ENCODE measurements at places on chromosomes 6 and 20. TPM values are rescaled to one million over a fixed set of nuclear protein-coding genes. Genes with fewer than 3 reads are reported as not detected.

DNA sequence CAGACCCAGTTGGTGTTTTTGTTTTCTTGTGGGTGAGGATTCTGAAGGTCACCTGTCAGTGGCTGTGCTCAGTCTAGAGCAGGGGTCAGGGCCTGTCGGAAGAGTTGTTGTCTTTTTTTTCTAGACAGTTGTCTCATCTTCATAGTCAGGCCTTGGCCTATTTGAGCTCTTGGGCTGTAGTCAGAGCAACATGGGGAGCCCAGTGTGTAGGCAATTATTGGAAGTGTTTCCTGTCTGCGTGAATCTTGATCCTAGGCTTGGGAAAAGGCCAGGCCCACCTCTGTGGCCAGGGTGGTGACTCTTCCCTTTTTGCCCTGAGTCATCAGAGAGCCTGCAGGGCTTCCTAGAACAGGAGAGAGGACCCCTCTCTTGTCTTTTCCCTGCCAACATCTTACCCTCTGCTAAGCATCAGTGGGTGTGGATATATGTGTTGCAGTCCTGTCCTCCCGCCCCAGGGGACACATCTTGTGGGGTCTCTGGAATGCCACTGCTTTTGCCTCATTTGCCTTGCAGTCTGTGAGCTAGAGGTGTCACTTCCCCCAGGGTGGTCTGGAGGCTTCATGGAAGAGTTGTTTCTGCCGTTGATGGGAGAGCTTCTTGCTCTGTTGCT, 11.4 kb downstream of the TJAP1 start:
- DNase-seq, result no peak

DNA sequence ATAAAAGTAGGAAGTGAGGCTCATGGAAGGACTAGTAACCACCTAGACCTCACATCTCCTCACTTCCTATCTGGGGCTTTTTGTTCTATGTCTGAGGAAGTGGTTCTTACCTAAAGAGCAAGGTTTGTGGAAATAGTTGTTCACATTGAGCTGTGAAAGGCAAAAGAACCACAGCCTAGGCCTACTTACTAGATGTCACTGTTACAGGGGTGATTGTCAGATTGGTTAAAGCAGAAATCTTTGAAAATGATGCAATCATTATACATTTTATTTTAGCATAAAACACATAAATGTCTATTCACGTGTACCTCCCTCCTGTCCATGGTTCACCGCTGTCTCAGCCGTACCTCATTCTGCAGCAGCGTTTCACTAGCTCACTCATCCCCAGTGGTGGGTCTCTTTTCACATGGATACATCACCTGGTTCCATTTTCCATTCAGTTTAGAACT, 268.8 kb downstream of the TMEM242 start:
- DNase-seq, result no peak

The LY6G6D gene
- not detected for polyA plus RNA-seq

The DYNLT1 gene
- 300 TPM for polyA plus RNA-seq

The EYA4 gene
- polyA plus RNA-seq, result not detected

- DNase-seq, result peak; percentile 86
Measured at GRCh38 chr20:35467339-35468224, 12.2 kb downstream of the CEP250 start.

DNA sequence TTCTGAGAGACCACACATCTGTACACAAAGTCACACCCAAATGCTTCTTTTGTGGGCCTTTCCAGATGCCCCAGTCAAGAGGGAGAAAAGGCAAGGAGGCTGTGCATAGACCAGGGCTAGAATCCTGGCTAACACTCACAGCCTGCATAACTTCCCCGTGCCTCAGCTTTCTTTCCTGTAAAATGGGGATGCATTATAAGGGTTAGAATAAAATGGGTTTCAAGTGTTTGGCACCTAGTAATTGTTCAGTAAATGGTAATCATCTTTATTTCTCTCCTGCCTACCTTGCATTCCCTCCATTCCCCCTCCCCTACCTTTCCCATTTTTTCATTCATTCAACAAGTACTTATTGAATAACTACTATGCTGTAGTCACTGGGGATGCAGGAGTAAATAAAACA, 29.4 kb downstream of the UNC5CL start:
- DNase-seq, result no peak

DNA sequence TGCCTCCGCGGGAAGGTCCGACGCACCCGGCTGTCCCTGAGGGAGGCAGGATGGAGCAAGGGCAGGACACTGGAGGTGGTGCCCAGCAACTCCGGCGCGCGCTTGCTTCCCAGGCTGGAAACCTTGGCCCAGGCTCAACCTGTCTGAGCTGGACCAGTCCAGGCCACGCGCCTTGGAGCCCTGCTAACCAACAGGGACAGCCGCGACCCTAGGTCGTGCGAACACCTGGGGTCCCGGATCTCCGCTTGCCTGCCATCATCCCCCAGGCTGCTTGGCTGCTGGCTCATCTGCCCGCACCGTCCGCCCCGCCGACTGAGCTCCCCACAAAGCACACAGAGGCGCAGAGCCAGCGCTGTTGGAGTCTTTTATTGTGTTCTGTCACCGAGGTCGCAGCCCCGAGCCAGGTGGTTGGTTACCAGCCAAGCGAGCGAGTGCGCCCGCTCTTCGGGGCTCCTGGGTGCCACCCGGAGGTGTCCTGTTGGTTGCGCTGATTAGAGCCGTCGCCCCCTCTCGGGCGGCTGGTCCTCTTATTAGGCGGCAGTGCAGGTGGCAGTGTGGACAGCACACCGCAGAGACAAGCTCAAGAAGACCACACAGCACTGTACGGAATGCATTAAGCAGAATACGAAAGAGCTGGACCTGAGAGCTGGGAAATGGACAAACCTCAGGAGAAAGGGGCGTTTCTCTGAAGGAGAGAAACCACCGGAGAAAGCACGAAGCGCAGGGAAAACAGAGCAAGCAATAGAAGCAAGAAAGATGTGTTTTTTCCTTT, 3.8 kb downstream of the COL12A1 start:
- peak; percentile 46 for DNase-seq

- DNase-seq, result no peak
Measured at GRCh38 chr6:166507380-166507779, 79.1 kb downstream of the RAMACL start.

The HLA-DQA2 gene
- polyA plus RNA-seq, result not detected

GRCh38 chr6:161168281-161168891, 105.5 kb downstream of the AGPAT4 start:
- peak; percentile 84 for DNase-seq

The TAGAP gene
- polyA plus RNA-seq, result not detected

The STK4 gene
- polyA plus RNA-seq, result 9.1 TPM

The HSD17B8 gene
- polyA plus RNA-seq, result 8.4 TPM

The NMBR gene
- polyA plus RNA-seq, result 0.08 TPM

DNA sequence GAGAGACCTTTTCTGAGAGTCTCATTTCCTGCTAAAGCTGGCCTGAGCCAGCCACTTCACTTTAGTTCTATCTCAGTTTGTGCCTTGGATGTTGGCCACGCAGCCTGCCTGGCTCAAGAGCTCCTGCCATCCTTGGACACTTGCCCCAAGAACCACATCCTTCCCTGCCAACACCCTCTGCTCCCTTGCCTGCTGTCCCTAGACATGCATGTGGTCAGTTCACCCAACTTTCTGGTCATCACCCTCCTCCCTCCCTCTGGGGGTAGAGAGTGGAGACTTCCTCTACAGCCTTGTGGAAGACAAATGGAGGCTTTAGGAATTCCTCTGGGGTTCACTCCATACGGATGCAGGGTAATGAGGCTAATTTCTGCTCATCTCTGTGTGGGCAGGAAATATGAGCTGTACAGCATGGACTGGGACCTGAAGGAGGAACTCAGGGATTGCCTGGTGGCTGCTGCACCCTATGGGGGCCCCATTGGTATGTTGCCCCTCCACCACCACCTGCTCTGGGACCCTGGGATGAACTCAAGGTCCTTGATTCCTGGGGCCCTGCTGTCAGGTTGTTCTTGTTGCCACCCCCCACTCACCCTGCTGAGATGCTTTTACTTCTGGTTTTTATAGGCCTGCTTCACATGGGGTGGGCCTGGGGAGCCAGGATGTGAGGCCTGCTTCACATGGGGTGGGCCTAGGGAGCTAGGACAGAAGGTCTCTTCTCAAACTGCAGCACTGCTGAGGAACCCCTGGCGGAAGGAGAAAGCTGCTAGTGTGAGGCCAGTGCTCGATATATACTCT, 13.8 kb upstream of the PTPRA start:
- no peak for DNase-seq

GRCh38 chr20:61244213-61244612, 7.8 kb upstream of the CDH4 start:
- no peak for DNase-seq

GRCh38 chr6:7769702-7770101, 43.8 kb downstream of the BMP6 start:
- DNase-seq, result peak; percentile 58

GRCh38 chr20:45359406-45360148, 3.4 kb upstream of the SYS1 start:
- peak; percentile 67 for DNase-seq

GRCh38 chr6:125639466-125640020, 109.9 kb upstream of the HEY2 start:
- peak; percentile 49 for DNase-seq

DNA sequence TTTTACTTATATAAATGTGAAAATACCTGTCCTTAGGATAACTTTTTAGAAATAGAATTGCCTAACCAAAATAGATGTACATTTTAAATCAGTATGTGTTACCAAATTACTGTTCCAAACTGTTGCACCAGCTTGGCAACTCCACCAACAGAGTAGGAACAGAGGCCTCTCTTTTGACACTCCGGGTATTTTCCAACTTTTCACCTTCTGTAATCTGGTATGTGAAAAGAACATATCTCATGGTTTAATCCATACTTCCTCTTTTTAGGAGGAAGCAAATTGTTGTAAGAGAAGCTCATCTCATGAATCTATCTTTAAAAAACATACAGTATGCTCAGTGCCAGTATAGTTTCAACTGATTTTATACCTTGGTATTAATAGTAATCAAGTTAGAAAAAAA, 24.9 kb downstream of the RNF144B start:
- DNase-seq, result no peak

DNA sequence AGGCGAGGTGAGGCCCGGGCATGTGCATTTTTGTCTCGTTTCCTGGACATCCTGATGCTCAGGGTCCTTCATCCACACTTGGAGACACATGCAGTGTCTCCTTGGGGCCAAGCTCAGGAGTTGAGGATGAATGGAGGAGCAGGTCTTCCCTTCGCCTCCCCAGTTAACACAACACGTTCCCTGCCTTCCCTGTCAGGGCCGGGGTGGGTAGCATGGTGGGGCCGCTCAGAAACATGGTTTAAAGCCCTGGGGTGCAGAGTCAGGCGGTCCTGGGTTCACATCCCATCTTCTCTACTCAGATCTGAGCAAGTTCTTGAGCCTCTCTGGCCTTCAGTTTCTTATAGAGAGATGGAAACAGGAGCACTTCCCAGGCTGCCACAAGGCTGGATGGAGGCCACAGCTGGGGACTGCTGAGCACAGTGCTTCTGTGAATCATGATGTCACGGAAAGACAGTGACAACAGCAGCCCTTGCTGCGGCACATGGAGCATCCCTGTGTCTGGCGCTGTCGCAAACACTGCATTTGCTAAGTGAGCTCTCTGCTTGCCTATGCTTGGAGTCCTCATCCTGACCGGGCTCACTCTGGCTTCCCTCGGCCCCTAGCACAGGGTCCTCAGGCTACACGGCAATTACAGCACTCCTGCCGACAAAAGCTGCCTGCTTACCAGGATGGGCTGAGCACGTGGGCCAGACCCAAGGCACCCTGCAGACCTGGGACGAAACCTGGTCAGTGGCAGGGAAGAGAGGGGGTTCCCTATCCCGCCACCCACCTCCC, 45.6 kb upstream of the STX16 start:
- DNase-seq, result no peak

DNA sequence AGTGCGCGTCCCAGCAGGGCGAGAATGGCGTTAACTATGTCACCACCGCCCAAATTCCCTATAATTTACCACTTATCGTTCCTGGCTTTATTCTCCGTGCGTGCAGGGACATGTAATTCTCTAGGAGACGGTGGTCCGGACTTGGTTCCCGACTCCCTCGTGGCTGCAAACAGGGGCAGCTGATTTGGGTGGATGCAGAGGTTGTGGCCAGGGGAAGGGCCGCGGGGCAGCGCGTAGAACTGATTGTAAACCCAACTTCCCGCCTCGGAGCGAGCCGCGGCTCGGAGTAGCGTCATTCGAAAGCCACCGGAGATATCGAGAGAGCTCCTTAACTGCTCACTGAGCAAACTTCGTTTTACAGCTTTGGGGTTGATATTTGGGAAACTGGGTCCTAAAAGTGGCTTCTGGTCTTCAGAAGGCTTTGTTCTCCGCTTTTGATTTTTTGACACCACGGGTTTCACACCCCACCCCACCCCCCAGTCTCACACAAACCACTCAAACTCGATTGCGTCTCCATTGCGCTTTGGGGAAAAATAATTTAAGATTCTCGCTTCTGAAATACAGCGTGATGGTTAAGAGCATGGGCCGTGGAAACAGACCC, 17.5 kb upstream of the ZSCAN9 start:
- peak; percentile 49 for DNase-seq

GRCh38 chr20:49570161-49570827, 2.4 kb upstream of the PTGIS start:
- no peak for DNase-seq
